T-helper 17 cell (primary cell): ENCODE measurements at places on chromosomes 13 and 19.

DNA sequence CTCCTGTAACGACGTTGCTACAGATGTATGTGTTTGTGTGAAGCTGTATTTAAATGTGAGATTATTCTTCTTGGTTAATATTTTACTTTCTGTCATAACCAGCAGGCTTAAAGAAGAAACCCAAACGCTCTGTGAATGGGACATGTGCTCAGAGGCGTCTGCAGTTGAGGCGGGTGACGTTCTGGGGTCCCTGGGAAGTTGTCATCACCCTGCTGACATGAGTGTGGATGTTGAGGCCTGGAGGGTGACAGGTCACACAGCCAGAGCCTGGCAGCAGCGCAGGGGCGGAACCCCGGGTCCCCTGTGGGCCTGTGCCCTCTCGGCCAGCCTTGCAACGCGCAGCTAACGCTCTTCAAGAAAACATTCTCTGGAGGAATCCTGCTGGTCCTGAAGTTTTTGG lies 16.6 kb downstream of the RASA3 start:
- DNase-seq = peak; percentile 3

DNA sequence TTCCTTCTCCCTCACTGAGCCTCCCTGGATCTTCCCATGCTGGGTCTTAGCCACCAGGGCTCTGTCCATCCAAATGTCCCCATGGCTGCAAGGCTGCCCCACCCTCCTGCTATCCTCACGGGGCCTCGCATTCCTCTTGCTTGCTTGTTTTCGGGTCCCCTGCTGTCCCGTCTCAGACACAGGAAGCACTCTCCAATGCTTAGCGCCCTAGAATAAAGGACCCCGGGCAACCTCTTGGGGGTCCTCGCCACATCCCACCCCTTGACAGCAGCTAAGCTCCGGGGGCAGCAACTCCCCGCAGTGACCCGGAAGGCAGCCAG lies 23.7 kb downstream of the SH3GL1 start:
- no peak for DNase-seq

DNA sequence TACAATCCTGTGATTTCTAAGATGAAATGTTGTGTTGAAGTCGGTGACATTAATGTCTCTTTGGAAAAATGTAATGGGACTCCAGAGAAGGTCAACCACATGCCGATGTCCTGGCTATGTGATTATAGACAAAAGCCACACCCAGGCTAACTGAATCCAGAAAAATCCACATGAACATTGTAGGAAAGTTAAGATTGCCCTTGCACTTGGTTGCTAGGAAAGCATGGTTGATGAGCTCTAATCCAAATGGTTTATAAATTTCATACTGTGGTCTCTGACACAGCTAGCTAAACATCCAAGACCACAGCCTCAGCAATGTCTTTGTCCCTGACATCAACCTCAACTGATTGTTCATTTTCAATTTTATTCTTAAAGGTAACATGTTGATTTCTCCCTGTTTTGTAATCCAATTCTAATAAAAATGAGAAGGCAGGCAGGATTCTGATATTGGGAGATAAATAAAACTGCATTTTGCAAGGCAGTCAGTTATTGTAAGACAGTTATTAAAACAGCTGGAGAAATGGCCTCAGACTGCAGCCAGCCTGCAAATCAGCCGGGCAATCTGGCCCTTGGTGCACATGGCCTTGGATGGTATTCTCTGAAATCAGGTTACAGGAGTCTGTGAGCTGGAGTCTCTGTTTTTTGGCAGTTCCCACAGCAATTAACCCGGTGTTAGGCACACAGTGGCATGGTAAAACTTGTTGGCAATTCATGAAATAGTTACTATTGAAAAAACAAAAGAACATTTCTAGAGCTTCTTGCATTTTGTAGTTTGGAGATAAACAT lies 93.9 kb downstream of the STARD13 start:
- no peak for DNase-seq

DNA sequence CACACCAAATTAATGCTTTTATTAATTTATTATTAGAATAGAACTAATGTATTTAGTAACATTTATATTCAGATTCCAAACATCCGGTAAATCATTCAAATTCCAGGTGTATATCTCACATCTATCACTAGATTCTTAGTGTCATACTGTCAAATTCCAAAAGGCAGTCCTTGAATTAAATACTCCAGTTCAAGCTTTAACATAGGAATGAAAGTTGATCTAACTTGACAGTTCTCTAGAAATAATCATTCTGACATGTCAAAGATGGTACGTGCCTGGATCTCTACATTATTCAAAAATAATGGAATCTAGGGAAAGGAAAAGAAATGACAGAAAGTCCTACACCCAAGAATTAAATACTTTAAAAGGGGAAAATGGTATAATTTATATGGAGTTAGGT lies 1161.5 kb downstream of the PCDH9 start:
- no peak for DNase-seq

DNA sequence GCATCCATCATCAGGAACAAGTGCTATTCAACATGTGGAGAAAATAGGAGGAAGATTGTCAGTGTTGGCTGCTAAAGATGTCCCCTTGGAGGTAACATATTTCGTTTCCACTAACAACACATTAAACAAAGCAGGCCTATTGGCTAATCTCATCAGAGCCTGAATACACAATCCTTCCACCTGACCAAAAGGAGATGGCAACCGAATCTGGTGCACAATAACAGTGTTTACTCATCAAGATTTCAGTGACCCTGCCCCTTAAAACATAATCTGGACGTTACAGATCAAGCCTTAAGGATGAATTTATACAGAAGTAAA lies 582.5 kb downstream of the EFNB2 start:
- DNase-seq = no peak

GRCh38 chr13:46903748-46904147 lies 6.9 kb upstream of the HTR2A start:
- no peak for DNase-seq

GRCh38 chr13:108096301-108096915 lies 118.9 kb downstream of the LIG4 start:
- DNase-seq = no peak
